ENCODE measurements at places on chromosomes 4 and X.

GRCh38 chr4:24266951-24267722 is 317.2 kb downstream of the DHX15 start:
- no peak for DNase-seq

GRCh38 chrX:128807367-128807766 is 715.9 kb downstream of the SMARCA1 start:
- peak; percentile 3 for DNase-seq

- DNase-seq: peak; percentile 18
Measured at GRCh38 chr4:11418610-11419009, 10.1 kb downstream of the HS3ST1 start.

GRCh38 chr4:102344520-102344953 is 745 bp downstream of the SLC39A8 start:
- DNase-seq: peak; percentile 68

DNA sequence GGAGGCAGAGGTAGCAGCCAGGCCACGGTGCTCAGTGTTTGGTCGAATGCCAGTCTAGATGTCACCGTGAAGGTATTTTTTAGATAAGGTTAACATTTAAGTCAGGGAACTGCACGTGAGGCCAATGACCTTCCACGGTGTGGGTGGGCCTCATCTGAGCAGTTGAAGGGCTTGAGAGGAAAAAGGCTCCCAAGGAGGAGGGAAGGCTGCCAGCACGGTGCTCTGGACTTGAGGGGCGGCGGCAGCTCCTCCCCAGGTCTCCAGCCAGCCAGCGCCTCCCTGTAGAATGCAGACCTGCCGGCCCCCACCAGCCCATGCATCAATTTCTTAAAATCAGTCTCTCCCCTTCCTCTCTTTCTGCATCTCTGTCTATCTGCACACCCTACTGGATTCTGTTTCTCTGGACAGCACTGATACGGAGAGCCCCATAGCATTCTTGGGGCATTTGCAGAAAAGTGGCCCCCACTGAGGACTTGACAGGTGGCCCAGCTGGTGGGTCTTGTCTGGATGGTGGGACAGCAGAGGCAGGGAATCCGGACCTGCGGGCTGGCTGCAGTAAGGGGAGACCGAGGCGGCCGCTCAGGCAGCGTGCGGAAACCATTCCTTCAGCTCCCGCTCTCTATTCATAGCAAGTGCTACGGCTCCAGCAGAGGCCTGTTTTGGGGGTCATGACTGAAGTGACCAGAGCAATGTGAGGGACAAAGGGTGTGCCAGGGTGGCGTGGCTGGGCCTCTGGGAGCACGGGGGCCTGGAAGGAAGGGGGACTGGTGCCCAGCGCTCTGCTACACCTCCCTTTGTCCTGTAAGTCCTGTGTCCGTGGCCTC is 7.9 kb upstream of the RGS12 start:
- DNase-seq: no peak

DNA sequence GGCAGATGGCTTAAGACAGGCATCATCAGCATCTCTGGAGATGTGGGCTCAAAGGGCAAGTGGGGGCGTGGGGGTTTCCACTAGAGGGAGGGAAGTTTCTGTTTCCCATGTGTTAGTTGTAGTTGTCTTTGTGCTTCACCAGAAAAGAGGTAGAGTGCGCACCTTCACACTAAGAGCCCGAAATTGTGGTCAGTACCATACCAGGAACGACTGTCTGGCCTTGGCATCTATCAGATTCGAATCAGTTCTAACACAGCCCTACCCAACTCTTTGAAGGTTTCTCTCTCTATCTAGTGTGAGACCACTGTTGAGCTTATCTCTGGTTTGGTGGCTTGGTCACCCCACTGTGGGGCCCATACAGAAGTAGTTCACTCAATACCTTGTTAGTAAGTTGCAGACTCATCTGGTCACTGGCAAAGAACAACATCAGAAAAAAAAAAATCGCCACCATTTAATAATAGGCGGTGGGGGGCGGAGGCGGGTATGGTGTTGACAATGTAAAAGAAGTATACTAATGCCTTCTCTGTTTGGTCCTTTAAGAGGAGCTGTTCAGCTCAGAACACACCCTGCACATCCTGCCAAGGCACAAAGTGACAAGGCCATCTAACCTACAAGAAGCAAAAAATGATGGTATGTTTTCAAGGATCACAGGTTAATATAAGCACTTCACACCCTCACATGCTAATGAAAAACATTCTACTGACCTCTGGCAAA is 71.1 kb downstream of the NYX start:
- DNase-seq: no peak

DNA sequence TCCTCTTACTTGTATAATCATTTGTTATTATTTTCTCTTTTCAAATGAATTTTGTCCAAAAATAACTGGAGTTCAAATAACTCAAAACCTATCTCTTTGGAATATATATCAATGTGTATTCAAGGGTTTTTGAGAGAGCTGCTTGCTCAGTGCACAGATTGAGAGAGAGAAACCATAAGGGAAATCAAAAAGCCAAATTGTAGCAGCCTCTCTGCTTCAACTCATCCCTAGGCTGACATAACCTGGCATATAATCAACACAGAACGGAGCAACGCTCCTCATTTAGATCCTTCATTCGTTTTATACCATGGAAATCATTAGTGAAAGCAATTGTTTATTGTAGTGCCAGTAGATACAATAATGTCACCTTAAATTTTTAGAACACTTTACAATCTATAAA is 1.8 kb upstream of the GPM6A start:
- no peak for DNase-seq

DNA sequence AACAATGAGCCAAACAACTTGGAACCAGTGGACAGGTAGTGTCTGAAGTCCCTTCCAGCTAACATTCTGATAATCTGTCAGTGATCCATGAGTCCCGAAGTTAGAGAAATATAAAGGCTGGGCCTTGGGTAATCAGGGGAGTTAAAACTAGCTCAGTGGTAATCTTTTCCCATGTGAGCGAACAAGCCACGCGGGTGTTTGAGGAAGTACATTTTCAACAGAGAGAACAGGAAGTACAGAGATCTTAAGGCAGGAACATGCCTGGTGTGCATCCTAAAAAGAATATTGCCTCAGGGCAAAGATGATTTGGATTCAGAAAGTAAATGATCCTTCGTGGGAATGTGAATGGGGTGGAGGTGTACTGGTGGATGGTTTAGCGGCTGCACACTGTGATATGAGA is 42.9 kb downstream of the FNIP2 start:
- peak; percentile 24 for DNase-seq

- no peak for DNase-seq
Measured at GRCh38 chr4:7673121-7673520, 238.4 kb upstream of the PSAPL1 start.

DNA sequence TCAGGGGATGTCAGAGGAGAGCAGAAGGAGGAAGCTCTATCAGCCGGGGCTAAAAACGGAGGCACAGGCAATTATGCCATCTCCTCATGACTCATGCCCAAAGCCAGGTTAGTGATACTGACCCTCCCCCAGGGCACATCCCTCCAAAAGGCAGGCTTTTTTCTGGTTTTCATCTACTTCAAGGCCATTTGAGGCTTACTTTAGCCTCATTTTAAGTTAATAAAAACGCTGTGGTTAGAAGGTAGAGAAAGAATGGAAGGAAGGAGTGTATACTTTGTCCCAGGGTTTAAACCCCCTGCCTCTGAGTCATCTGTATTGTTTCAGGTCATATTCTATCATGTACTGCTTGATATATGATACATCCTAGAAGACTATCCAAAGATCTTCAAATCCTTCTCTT is 89.7 kb upstream of the NDP start:
- no peak for DNase-seq

DNA sequence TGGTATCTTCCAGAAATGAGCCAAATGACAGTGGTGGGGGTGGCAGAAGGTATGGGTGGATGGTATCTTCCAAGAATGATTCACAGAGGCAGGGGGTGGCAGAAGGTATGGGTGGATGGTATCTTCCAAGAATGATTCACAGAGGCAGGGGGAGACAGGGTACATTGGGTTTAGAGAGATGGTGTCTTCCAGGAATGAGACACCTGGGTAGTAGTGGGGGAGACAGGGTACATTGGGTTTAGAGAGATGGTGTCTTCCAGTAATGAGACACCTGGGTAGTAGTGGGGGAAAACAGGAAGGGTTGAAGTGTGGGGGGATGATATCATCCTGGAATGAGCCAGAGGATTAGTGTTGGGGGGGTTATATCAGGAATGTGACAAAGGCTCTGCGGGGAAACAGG is 62.0 kb downstream of the MAOA start:
- DNase-seq: no peak

DNA sequence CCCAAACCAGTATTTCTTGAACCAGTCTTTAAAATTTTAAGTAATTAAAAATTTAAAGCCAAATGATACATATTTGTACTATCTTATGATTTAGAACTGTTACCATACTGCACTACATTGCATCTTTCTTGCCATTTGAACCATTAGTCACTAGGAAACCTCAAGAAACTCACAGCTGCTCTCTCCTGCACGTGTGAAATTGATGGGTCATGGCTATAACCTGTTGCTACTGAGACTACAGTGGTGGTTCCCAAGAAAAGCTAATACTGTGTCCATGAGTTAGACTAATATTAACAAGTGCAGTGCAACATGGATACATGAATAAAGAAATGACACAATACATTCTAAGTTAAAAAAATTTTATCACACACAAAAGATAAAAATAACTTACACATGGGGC is 88.4 kb downstream of the PDE5A start:
- no peak for DNase-seq

DNA sequence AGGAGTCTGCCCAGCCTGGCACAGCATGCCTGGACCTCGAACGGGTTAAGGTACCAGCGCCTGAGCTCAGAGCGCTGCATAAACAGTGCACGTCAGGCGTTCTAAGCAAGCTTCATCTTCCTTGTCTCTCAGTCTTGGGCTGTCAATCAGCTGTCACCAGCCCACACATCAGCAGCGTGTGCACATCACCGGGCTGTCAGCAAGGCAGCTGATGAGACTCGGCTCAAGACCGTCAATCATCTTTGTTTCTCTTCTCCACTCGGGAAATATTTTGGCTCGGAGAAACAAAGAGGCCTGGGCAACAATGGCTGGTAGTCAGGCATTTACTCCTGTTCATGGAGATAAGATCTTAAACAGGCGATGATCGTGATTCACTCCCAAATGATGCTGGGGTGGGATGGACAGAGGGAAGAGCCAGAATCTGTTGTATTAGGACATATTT is 141.3 kb downstream of the LDB2 start:
- no peak for DNase-seq

All from CD4-positive, alpha-beta T cell treated with Interleukin-10 for 1 hour (primary cell).